ENCODE measurements at places on chromosomes 2 and 18.

DNA sequence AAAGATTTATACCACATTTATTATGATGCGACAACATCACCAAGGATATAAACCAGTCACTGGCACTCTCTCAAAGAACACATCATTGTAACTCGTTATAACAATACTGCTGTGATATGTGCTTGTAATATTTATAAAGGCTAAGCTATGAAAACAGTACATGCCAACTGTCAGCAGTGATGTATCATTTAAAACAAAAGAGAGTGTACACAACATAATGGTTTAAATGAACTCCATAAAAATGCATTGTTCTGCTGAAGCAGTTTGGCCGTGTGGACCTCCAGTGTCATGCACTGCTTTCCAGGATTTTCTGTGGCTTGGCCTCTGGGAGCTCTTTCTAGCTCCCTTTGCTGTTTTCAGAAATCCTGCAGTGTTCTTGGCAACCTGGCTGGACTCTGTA is 215.6 kb downstream of the MTX2 start:
- no peak for DNase-seq

DNA sequence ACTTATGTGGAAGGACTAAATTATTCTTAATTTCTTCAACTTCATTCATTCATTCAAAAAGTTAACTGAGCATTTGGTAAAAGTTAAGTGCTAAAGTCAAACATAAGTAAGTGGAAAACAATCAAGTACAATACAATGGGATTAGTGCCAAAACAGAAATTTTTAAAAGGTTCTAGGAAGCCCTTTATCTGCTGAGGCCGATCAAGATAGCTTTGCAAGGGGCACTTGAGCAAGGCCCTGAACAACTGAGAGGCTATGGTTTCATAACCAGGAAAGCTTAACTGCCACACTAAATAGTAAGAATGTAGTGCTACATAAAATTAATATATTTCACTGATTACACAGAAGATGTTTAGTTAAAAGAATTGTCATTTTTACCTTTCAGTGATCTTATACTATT is 76.5 kb downstream of the NOL10 start:
- no peak for DNase-seq

DNA sequence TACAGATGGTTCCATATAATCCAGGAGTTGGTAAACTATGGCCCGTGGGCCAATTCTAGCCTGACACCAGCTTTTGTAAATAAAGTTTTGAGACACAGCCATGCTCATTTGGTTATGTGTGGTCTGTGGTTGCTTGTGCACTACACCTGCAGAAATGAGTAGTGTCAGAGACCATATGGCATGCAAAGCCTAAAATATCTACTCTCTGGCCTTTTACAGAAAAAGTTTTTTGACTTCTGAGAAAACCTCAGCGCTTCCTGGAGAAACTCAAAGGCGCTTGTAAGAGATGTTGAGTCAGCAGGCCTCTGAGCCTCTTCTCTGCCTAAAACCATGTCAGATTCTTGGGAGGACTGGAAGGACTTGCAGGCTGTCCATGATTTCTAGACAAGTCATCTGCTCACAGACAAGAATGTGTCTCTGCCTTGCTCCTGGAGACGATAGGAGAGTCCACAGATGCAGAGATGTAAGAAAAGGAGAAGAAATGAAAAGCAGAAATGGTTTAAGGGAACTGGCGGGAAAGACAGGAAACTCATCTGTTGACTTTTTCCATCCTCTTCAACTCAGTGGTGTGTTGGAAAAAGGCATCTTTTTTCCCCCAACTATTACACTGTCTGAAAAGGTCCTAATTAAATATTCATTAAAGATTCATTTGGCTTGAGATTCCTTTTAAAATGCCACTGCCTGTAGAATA is 5.2 kb downstream of the TTC39C start:
- DNase-seq, result peak; percentile 28

DNA sequence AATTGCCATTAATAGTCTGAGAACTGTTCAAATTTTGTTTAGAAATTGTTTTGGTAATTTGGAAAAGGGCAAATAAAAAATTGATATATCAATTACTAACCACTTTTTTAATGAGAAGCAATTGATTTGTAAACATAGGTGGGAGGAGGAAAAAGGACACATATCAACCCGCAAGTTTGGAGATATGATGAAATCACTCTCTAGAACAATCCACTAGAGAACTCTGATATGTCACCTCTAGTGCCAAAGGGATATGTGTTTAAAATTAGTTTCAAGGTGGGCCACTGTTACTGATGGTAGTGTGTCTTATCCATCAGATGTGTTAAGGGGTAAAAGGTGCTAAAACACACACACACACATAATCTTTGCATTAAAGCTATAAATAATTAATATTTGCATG is 16.6 kb downstream of the IFIH1 start:
- DNase-seq, result no peak

GRCh38 chr2:217208867-217209266 is 349.0 kb upstream of the TNP1 start:
- no peak for DNase-seq

GRCh38 chr2:60565472-60565871 is 12.0 kb upstream of the BCL11A start:
- DNase-seq, result peak; percentile 33

- DNase-seq, result peak; percentile 98
Observed at GRCh38 chr2:218286570-218287459, 5.5 kb downstream of the TMBIM1 start.

- DNase-seq, result peak; percentile 83
Observed at GRCh38 chr2:108573061-108573460, 38.8 kb downstream of the LIMS1 start.
